Activated CD8-positive, alpha-beta memory T cell treated with anti-CD3 and anti-CD28 coated beads for 1 hour (primary cell): ENCODE measurements at places on chromosomes 2 and 18.

GRCh38 chr2:130337735-130338325 is 4.9 kb upstream of the IMP4 start:
- no peak for DNase-seq

DNA sequence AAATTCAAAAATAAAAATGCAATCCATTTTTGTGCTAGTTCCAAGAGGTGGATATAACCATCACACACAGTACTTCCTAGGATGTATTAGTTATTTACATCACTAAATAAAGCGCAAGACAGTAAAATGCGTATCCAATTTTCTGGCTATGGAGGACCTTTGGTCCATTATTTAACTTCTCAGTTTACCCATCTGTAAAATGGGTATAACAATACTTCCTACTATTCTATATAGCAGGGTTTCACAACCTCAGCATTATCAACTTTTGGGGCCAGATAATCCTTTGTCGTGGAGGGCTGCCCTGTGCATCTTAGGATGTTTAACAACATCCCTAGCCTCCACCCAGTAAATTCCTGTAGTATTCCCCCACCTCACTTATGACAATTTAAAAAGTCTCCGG is 275.1 kb upstream of the PKDCC start:
- no peak for DNase-seq

DNA sequence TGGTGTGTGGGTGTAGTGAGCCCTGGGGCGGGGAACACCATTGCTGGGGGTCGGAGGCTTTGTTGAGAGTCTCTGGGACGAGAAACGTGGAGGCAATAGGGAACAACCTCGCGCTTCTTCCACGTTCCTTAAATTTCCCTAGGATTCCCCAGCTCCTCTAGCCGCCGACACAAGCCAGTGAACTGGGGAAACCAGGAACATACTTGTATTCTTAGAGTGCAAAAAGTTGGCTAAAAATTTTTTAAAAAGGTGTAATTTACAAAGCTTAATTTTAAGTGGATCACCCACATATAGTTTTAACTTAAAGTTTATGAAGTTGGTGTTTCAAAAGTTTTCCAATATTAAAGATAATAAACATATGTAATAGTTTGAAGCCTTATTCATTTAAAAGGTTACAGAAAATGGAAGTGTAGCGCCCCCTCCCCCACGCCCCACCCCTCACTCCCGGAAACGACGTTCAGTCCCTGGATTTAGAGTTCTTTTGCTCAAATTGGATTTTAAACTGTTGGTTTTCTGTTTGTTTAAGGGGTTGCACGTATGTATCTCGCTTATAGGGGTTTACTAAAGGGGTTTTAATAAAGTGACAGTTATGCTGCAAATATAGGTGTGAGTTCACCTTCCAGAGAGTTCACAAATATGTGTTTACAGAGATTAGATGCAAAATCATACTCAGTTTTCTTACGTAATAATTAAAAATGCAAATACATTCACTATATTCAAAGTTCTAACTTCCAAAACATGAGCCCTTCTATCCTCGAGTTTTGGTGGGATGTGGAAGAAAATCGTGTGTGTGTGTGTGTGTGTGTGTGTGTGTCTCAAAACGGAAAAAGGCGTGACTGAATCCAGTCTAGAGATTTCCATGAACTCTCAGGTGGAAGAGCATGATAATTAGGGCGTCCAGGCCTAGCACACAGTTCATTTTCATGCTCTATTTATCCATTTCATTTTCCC is 872 bp downstream of the DSG2 start:
- no peak for DNase-seq

GRCh38 chr2:61367177-61367576 is 103.7 kb downstream of the USP34 start:
- no peak for DNase-seq

- DNase-seq = no peak
Observed at GRCh38 chr2:21381421-21381820, 257.7 kb downstream of the TDRD15 start.

DNA sequence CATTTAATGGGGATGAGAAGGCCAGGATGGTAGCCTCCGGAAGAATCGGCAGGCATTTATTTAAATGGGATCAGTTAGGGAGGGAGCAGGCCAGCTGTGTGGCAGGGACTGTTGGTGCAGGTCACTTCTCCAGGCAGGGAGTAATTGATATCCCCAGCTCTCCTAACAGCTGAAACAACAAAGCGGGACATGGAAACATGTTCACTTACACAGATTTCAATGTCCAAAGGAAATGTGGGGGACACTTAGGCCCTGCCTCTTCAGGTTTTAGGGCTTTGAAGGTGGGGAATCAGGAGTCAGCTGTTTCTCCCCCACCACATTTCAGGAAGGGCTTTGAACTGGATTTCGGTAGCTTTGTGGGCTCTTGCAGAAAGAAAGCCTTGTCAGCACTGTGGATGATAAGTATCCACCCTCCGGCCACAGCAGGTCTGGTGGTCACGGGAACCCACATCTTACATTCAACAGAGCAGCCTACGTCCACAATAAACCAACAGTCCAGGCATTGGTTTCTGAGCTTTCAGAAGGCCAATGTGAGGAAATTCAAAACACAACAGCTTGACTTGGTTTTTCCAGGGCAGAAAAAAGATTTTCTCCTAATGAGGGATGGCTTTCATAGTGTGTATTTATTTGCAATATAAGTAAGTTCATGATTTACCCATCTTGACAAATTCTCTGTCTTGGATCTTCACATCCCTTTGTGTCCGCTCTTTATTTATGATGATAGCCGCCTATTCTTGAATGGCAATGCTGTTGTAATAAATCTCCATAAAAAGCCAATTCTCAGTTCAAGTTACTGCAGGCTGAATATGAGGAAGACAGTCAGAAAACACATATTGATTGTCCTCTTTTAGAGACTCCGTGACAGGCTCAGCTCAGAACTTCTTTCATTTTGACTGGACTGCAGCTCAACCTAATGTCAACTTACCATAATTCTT is 96.6 kb upstream of the NRP2 start:
- DNase-seq = no peak

DNA sequence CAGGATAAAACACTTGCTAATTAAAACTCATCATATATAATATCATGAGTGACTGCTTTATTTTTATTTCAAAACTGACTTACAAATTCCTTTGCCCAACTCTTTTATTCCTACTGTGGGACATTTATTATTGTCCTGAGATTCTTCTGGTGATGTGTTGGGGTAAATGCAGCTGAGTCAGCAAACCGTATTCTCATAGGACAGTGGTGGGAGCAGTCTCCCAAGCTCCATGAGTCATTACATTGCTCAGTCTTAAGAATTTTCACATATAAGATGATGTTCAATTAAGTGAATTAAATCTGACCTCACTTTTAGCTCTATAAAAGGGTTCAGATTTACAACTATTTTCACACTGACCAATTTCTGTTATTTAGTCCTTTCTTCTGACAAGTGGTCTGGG is 1530.7 kb downstream of the LRP1B start:
- no peak for DNase-seq

DNA sequence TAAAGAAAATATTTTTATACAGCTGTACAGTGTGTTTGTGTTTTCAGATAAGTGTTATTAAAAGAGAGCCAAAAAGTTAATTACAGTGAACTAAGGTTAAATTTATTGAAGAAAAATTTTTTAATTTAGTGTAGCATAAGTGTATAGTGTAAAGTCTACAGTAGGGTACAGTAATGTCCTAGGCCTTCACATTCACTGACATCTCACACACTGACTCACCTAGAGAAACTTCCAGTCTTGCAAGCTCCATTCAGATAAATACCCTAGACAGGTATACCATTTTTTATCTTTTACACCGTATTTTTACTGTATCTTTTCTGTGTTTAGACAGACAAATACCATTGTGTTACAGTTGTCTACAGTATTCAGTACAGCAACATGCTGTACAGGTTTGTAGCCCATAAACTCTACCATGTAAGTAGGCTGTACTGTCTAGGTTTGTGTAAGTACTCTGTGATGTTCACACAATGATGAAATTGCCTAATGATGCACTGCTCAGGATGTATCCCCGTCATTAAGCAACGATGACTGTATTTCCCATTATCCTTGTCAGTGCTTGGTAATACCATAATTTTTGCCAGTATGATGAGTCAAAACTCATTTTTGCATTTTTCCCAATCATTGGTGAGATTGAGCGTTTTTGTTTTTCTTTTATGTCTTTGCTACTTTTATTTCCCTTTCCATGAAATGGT is 48.2 kb upstream of the B3GNT2 start:
- no peak for DNase-seq

GRCh38 chr2:648476-649424 is 28.5 kb downstream of the TMEM18 start:
- no peak for DNase-seq

GRCh38 chr2:14304326-14304725 is 328.2 kb upstream of the LRATD1 start:
- DNase-seq = no peak

GRCh38 chr18:78479443-78479842 is 500.2 kb upstream of the SALL3 start:
- no peak for DNase-seq

GRCh38 chr2:214706986-214707385 is 102.5 kb downstream of the BARD1 start:
- no peak for DNase-seq

GRCh38 chr18:808086-808485 is 4.0 kb downstream of the YES1 start:
- DNase-seq = no peak
